Uterus (tissue), 4 donors: ENCODE measurements at places on chromosomes 5 and 9. TPM values are rescaled to one million over a fixed set of nuclear protein-coding genes. Genes with fewer than 3 reads are reported as not detected.

EIF4E1B gene
- total RNA-seq = not detected

PCDHGA4 gene
- 9.7 TPM for total RNA-seq

- H3K4me3 ChIP-seq = no peak overlapping the region
- H3K27me3 ChIP-seq = no peaks in the 10 kb centered on the region
- DNase-seq = no peak
- no peaks in the 10 kb centered on the region for H3K4me1 ChIP-seq
Observed at GRCh38 chr9:124724415-124725067, 46.6 kb downstream of the NR6A1 start.

DNA sequence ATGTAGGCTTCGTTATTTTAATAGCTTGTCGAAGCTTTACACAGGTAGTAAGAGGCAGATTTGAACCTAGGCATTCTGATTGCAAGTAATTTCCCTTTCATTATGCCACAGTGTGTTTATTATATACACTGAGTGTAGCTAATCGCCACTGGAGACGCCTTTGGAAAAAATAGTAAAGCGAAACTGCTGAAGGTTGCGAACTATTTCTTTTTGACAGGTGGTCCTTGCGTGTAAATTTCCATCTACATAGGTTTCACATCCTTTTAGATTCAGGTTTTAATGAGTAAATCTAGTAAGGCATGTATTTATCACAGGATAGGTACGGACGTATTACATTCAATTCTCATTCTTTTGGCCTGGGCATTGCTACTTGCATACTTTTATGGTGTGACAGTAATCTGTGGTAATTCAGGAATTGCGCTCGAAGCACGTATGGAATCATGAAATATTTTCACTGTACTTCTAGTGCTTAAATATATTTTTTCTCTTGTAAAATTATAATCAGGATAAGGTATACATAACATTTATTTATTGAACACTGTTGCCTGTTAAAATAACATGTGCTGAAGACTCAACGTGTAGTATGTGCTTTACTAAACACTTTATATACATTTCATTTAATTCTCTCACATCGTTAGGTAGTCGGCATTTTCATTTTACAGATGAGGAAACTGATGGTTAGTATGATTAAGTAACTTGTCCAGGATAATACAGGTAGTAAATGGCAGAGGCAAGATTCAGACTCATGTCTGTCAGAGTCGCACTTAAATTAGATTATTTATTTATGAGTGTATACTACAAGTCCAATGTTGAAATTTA, 1.8 kb downstream of the MARCHF6 start:
- DNase-seq = no peak
- H3K4me3 ChIP-seq = peak overlapping the region; percentile 76
- peaks cover 6% of the 10 kb centered on the region for H3K4me1 ChIP-seq
- no peaks in the 10 kb centered on the region for H3K36me3 ChIP-seq

GRCh38 chr5:149745212-149745942, 15.3 kb downstream of the PPARGC1B start:
- no peaks in the 10 kb centered on the region for H3K36me3 ChIP-seq
- DNase-seq = no peak
- H3K27ac ChIP-seq = no peak overlapping the region
- H3K4me3 ChIP-seq = no peak overlapping the region

DNA sequence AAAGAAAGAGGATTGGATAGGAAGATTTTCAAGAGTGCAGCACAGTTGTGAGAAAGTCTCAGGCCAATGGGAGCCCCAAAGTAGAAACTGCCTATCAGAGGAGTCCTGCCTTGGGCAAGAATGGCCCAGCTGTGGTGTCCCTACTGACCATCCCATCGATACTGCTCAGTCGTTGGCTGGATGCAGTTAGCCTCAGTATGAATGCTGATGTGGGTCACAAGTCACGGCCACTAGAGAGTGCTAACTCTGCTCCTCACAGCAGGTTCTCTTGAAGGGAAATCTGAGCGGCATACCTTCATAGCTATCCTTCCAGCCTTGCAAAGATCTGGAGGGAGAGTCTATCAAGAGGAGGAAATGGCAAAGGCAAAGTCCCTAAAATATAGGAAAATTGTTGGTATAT, 11.6 kb upstream of the CETN3 start:
- DNase-seq = no peak
- no peaks in the 10 kb centered on the region for H3K27me3 ChIP-seq
- no peak overlapping the region for H3K27ac ChIP-seq
- no peak overlapping the region for H3K4me3 ChIP-seq
- no peaks in the 10 kb centered on the region for H3K36me3 ChIP-seq

DNA sequence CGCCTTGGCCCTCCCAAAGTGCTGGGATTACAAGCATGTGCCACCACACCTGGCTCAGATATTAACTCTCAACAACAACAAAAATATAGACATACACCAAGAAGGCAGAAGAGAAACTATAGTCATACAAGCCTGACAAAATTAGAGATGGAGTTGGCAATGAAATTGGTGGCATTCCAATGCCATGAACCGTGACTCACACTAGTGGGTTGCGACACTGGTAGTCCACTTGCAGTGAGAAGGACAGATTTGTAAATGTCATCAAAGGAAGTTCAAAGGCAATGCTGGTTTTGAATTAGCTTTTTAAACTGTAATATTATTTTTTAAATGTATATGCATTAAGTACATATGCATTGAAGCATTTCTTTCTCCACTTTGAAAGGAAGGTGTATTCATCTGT, 8.5 kb upstream of the DNAJC25 start:
- H3K4me3 ChIP-seq = no peak overlapping the region
- H3K27ac ChIP-seq = no peak overlapping the region
- H3K4me1 ChIP-seq = no peaks in the 10 kb centered on the region
- no peaks in the 10 kb centered on the region for H3K27me3 ChIP-seq
- no peaks in the 10 kb centered on the region for H3K36me3 ChIP-seq

- peaks cover 4% of the 10 kb centered on the region for H3K4me1 ChIP-seq
- DNase-seq = no peak
- no peaks in the 10 kb centered on the region for H3K27me3 ChIP-seq
- no peak overlapping the region for H3K4me3 ChIP-seq
- H3K27ac ChIP-seq = no peak overlapping the region
- no peaks in the 10 kb centered on the region for H3K36me3 ChIP-seq
Observed at GRCh38 chr5:32138839-32139493, 35.2 kb downstream of the GOLPH3 start.

DNA sequence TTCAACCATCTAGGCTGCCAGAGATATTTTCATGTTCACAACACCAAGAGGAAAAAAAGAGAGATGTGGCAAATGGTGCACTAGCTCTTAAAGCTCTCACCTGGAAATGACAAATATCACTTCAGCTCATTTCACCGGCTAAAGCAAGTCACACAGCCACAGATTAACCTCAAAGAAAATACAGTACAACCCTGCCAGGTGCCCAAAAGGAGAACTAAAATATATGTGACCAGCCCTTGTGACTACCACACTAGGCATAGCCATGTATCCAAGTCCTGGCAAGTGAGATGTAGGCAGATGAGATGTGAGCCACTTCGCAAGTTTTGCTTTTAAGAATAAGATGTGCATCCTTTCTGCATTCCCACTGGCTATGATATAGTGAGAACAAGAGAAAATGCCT, 41.4 kb downstream of the AGTPBP1 start:
- H3K4me3 ChIP-seq = no peak overlapping the region
- H3K27me3 ChIP-seq = no peaks in the 10 kb centered on the region
- no peak for DNase-seq
- no peaks in the 10 kb centered on the region for H3K4me1 ChIP-seq

GRCh38 chr9:136029556-136029955, 65.5 kb downstream of the NACC2 start:
- no peaks in the 10 kb centered on the region for H3K36me3 ChIP-seq
- no peak for DNase-seq
- H3K27ac ChIP-seq = no peak overlapping the region
- no peaks in the 10 kb centered on the region for H3K4me1 ChIP-seq

- no peaks in the 10 kb centered on the region for H3K36me3 ChIP-seq
- no peak overlapping the region for H3K4me3 ChIP-seq
- H3K27me3 ChIP-seq = no peaks in the 10 kb centered on the region
- H3K4me1 ChIP-seq = no peaks in the 10 kb centered on the region
- no peak for DNase-seq
Observed at GRCh38 chr9:13069498-13069897, 210.0 kb downstream of the MPDZ start.

- no peaks in the 10 kb centered on the region for H3K27me3 ChIP-seq
- DNase-seq = no peak
- H3K36me3 ChIP-seq = no peaks in the 10 kb centered on the region
- no peak overlapping the region for H3K4me3 ChIP-seq
- H3K27ac ChIP-seq = no peak overlapping the region
Observed at GRCh38 chr9:91340395-91340967, 21.2 kb downstream of the AUH start.
